Activated naive CD4-positive, alpha-beta T cell treated with anti-CD3 and anti-CD28 coated beads, Interleukin-2, amount 10 ng/mL, durations not matched to agents 7 days and 5 days (primary cell): ENCODE measurements at places on chromosomes 7 and 10.

DNA sequence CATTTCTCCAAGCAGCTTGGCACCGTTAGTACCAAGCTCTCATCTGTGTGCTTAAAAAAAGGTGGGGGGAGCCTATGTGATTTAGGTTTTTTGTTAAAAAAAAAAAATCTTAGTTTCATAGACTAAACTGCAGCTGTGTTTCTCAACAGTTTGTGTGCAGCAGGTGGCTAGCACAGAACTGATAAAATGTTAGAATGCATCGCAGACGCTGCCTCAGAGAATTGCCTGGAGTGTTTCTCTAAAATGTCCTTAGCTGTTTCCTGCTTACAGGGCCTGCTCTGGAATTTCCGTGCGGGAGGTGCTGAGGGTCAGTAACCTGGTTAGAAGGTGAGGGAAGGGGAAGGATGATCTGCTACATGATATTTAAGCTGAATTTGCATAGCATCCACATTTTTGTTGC is 268.9 kb downstream of the PLXDC2 start:
- H3K36me3 ChIP-seq: no peaks in the 10 kb centered on the region
- no peak for DNase-seq

DNA sequence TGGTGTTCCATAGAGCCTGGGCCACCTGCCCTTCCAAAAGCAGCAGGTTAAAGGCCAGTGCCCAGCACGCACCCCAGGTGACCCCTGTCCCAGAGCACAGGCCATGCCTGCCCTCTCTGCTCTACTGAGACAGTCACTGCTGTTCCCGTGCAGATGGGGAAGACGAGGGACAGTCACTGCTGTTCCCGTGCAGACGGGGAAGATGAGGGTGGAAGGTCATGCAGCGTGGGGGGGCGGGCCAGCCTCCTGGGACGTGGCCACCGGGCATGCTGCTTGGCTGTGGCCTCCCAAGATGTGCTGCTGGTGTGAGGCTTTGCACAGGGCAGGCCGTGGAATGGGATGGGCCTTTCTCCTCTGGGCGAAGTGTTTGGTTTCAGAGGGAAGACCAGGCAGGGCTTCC is 18.4 kb downstream of the LRRC27 start:
- no peak for DNase-seq
- no peaks in the 10 kb centered on the region for H3K27me3 ChIP-seq
- no peak overlapping the region for H3K27ac ChIP-seq
- no peaks in the 10 kb centered on the region for H3K4me1 ChIP-seq

- no peak overlapping the region for H3K4me3 ChIP-seq
- H3K36me3 ChIP-seq: peaks cover 15% of the 10 kb centered on the region
- peak; percentile 38 for DNase-seq
- no peaks in the 10 kb centered on the region for H3K27me3 ChIP-seq
- no peak overlapping the region for H3K27ac ChIP-seq
- no peaks in the 10 kb centered on the region for H3K4me1 ChIP-seq
Observed at GRCh38 chr10:12252882-12253546, 57.0 kb downstream of the CDC123 start.

GRCh38 chr10:103493916-103494877 is 692 bp downstream of the NEURL1 start:
- peak; percentile 67 for DNase-seq
- peaks cover 83% of the 10 kb centered on the region for H3K27me3 ChIP-seq
- H3K4me1 ChIP-seq: peaks cover 19% of the 10 kb centered on the region
- H3K27ac ChIP-seq: no peak overlapping the region
- no peaks in the 10 kb centered on the region for H3K36me3 ChIP-seq

- no peak overlapping the region for H3K4me3 ChIP-seq
- peaks cover 61% of the 10 kb centered on the region for H3K36me3 ChIP-seq
- peaks cover 15% of the 10 kb centered on the region for H3K4me1 ChIP-seq
- H3K27me3 ChIP-seq: no peaks in the 10 kb centered on the region
Observed at GRCh38 chr10:28587970-28588290, 55.0 kb downstream of the WAC start.

DNA sequence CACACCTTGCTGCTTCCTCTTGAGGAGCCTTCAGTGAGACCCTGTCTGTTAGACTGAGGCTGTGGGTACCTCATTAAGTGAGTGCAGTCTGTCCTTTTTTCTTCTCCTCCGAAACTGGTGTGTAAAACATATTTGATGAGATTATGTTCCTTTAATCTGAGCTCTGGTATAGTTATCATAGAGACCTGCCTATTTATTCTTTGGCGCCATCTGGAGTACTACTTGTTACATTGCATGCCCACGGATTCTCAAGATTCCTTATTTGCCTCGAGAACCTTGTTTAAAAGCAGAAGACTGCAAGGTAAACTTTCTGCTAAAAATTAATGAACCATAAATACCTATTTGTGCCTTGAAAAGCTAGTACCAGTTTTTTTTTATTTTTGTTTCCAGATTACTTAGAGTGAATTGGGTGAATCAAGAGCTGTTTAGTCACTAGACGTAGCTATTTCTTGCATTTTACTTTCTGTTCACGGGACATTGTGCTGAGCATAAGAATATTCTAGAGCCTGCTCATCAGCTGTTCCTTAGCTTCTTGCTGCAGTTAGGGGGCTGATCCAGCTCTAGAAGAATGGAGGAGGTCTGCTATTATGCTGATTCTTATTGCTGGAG is 16.9 kb upstream of the STMP1 start:
- peak; percentile 32 for DNase-seq
- peaks cover 37% of the 10 kb centered on the region for H3K36me3 ChIP-seq
- no peaks in the 10 kb centered on the region for H3K4me1 ChIP-seq
- no peak overlapping the region for H3K27ac ChIP-seq

DNA sequence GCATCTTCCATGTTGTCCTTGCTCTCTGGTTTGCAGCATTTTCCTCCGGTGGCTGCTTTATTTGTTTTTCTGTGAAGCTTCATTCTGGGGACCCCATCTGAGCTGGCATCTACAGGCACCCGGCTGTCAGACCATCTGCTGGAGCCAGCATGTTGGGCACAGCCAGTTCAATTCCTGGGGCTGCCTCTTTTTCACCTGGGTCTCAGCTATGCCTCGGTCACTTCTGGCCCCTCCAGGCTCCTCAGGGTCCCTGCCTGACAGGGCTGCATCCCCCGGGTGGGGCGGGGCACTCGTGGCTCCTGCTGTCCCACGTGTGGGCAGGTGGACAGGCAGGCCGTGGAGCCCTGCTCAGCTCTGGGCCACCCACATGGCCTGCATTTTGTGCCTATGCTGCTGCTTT is 8.1 kb downstream of the SCART1 start:
- DNase-seq: peak; percentile 17
- no peaks in the 10 kb centered on the region for H3K36me3 ChIP-seq
- H3K4me3 ChIP-seq: no peak overlapping the region
- H3K27ac ChIP-seq: no peak overlapping the region

- no peak for DNase-seq
- peaks cover 18% of the 10 kb centered on the region for H3K4me1 ChIP-seq
- H3K27me3 ChIP-seq: peaks cover 55% of the 10 kb centered on the region
- H3K4me3 ChIP-seq: no peak overlapping the region
Observed at GRCh38 chr10:69473304-69473990, 22.2 kb downstream of the TSPAN15 start.

DNA sequence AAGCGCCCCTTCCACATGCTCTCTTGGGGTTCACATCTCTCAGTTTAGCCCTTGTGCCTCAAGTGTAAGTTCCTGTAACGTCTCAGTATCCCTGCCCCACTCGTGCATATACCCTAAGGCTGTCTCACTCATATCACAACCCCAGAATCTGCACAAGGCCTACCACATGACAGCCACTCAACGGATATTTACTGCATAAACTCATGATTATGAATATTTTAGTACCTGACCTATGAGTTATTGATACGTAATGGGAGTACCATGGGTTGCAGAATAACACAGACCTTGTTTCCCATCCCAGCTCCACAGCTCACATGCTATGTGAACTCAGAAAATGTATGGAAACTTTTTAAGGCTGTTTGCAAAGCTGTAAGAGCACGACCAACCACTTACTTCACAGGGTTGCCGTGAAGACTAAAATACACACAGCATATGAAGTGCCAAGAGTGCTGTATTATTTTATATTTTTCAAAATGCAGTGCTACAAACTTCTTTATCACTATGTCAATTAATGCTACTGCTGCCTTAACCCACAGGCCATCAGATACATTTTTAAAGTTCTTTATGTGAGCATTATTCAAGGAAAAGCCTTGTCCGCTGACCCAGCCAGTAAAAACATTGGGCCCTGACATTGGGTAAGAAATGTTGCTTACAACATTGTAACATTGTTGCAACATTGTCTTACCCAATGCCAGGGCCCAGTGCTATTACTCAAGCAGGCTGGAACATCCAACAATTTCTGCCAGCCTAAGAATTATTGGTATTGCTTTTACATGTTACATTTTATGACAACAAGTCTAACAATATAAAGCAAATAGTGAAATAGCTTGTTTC is 97.2 kb downstream of the JAZF1 start:
- DNase-seq: no peak
- H3K27ac ChIP-seq: no peak overlapping the region
- H3K36me3 ChIP-seq: no peaks in the 10 kb centered on the region

DNA sequence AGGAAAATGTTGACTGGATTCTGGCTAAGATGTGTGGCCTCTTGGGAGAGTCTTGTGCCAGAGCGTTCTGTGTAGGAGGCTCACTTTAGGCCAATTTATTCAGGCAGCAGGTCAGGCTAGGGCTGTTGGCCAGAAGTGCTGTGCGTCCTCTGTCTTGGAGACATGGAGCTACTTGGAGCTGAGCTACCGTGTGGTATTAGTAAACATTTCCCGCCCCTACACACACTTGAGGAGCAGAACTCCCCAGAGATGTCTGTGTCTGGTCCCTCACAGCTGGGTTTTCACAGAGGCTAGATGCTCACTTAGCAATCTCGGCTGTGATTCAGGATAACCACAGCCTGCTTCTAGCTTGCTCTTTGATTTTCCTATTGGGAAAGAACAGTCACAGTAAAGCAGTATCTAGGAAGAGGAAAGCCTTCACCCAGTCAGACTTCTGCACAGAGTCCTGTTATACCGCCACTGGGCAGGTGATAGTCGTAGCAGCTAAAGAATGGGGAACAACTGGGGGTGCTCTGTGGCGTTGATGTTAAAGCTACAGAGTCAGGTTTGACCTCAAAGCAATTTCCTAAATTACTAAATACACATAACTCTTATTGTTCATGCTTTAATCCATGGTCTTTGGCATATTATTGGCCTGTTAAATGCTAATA is 86.7 kb downstream of the MDFIC start:
- peaks cover 68% of the 10 kb centered on the region for H3K36me3 ChIP-seq
- H3K4me3 ChIP-seq: peak overlapping the region; percentile 54
- peak; percentile 30 for DNase-seq
- H3K27me3 ChIP-seq: no peaks in the 10 kb centered on the region
- H3K27ac ChIP-seq: peak overlapping the region; percentile 97

DNA sequence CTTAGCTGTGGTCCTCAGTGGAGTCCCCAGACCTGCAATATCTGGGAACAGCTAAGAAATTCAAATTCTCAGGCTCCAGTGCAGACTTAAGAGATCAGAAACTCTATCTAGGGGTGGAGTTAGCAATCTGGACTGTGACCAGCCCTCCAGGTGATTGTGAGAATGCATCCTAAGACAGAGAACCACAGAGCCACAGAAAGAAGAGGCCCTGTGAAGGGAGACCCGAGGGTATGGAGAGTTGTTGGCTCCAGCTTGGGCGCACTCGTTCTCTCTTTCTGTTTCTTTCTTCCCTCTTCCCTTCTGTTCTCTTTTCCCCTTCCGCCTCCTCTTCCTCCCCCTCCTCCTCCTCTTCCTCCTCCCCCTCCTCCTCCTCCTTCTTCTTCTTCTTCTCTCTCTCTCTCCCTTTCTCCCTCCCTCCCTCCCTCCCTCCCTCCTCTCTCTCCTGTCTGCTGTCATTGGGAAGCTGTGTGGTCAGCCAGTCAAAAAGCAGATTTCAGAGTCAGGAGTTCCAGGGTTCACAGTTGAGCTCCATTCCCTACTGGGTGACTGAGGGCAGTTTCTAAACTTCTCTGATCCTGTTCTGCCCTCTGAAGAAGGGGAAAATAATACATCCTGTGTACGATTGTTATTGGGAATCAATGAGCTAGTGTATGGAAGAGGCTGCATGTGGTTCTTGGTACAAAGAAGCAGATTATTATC is 62.1 kb upstream of the STEAP1B start:
- DNase-seq: no peak
- H3K4me3 ChIP-seq: peak overlapping the region; percentile 71

DNA sequence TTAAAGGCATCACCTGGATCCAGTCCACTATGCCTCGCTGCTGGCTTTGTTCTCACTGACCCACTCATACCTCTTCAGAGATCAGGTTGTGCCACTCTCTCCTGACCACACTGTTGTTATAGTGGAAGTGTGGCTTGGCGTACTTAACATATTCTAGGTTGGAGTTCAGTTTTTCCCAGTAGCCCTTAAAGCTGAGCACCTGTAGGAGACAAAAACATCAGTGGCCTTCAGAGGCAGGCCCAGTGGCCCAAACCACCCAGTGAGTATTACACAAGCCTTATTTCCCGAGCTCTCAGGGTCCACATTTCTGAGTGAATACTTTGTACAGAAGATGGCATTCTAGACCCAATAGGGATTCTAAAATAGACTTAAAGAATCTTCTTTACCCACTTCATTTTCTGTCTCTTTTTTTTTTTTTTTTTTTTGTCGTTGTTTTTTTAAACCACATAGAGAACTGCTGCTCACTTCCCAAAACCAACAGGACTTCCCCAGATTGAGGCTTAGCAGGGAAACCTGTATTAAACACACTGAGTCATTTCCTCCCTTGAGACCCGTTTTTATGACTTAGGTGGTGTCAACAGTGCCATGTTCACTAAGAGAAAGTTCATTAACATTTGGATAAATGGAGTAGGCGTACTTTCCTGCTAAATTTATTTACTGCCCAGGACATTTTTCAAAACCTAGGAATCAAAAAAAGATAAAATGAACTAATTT is 85.8 kb downstream of the GSAP start:
- H3K36me3 ChIP-seq: peaks cover 2% of the 10 kb centered on the region
- no peak for DNase-seq
- H3K4me1 ChIP-seq: peaks cover 59% of the 10 kb centered on the region
- H3K27me3 ChIP-seq: no peaks in the 10 kb centered on the region
- H3K27ac ChIP-seq: no peak overlapping the region

DNA sequence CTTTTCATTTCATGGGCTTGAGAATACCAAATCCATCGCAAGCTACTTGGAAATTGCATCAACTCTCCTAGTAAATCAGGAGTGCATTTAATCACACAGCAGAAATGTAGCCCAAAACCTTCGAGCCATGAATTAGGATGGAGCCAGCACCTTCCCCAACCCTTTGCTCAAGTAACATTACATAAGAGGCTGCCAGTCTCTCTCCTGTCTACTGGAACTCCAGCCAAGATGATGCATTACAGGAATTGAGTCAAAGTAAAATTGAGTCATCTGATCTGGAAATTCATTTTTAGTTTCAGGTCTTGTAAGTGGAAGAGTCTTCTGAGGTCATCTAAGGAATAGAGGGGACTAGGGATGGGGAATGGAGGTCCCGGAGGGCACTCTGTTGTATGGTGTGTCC is 69.7 kb upstream of the FHIP2A start:
- no peak for DNase-seq
- H3K4me1 ChIP-seq: no peaks in the 10 kb centered on the region
- no peak overlapping the region for H3K4me3 ChIP-seq
- H3K36me3 ChIP-seq: no peaks in the 10 kb centered on the region

GRCh38 chr10:47062441-47063200 is 151.4 kb downstream of the PTPN20 start:
- H3K27me3 ChIP-seq: peaks cover 16% of the 10 kb centered on the region
- H3K36me3 ChIP-seq: no peaks in the 10 kb centered on the region
- no peaks in the 10 kb centered on the region for H3K4me1 ChIP-seq
- no peak overlapping the region for H3K27ac ChIP-seq
- DNase-seq: no peak
- no peak overlapping the region for H3K4me3 ChIP-seq
